Neural crest cell (in vitro differentiated cells): ENCODE measurements at places on chromosomes 3 and 15.

DNA sequence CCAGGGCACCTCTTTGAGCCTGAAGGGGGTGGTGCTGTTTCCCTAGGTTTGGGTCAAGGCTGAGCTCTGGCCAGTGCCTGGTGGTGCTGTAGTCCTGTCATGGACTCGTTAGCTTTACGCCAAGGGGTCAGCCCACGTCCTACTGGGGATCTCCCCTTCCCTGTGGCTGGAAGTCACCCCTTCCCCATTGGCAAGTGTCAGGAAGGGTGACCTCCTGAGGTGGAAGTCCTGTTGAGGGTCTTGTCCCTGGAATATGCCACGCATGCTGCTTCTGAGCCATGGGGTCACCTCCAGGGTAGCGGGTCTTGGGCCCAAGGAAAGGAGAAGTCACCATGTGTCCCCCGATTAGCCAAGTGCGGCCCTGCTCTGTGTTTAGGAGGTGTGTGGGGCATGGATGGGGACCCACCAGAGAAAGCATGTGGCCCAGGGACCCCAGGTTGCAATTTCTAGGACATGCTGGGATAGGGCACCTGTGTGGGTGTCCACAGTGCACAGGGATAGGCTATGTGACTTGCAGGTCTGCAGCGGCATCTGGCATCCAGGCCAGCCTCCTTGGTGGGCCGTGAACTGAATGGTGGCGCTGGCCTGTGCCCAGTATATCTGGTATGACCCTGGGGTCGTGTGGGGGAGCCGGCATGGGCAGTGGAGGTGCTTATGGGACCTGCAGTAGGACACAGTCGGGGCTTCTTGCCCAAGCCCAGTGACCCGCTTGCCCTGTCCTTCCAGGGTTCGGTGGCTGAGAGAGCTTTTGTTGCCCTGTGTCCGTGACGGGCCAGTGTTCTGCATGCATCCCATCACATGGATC is 226.7 kb downstream of the SNRPN start:
- no peak overlapping the region for H3K27ac ChIP-seq
- no peaks in the 10 kb centered on the region for H3K36me3 ChIP-seq
- DNase-seq: no peak
- no peak overlapping the region for H3K4me3 ChIP-seq

DNA sequence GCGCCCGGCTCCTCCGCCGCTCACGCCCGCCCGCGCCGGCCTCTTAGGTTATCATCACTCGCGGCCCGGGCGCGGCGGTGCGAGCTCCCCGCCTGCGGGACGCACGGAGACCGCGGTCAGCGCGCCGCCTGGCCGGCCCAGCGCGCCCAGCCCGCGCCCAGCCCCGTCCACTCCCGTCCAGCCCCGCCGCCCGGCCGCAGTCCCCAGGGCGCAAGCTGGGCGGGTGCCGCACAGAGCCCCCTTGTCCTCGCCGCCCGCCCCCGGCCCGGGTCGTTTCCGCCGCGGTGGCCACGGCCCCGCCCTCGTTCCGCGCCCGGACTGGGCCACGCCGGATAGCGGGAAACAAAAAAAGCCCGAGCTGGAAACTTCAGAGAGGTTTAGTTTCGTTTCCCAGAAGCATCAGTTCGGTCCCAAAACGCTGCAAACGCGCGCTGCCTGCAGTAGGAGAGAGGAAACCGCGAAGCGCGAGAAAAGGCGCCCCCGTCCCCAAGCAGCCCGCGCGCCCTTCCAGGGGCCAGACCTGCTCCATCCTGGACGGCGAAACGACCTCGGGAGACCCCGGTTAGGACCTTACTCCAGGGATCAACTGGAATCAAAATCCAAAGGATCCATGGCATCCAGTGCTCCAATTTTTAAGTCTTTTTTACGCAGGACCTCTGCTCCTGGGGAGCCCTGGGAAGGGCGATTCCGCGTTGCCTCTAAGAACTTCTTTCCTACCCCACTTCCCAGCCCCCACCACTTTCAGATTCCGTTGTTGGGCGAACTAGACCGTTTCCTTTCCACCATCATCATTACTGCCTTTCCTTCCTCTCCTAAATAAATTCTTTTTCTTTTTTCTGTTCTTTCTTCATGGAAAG is at the start of gene ATP10A:
ATP10A (minus strand) TSS at position 217 of the 857 bp plus-strand sequence. CDS start 231 bp downstream, outside the sequence.
- peak within 1 kb of the TSS; percentile 89 for H3K4me3 ChIP-seq
- H3K27ac ChIP-seq: no peak within 1 kb of the TSS
- DNase-seq: peak; percentile 30
- H3K4me1 ChIP-seq: peaks cover 15% of the 10 kb centered on the region

DNA sequence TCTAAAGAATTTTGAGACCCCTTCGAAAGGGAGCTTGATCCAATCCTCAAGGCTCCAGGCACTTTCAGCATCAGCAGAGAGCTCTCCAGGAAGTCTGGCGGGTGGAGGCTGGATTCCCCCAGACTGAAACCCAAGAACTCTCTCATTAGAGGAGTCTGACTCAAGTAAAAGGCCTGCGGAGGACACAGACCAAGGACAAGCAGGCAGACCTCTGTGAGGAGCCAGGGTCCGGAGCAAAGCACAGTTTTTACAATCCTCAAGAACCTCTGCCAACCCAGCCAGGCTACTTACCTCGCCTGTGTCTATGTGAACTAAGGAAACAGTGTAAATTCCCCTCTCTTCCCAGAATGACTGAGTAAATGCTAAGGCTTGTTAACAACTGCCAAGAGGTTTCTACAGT is 86.2 kb downstream of the FBN1 start:
- H3K27ac ChIP-seq: peak overlapping the region; percentile 4
- no peak overlapping the region for H3K4me3 ChIP-seq
- DNase-seq: no peak
- no peaks in the 10 kb centered on the region for H3K27me3 ChIP-seq
- H3K36me3 ChIP-seq: no peaks in the 10 kb centered on the region
- peaks cover 4% of the 10 kb centered on the region for H3K4me1 ChIP-seq

DNA sequence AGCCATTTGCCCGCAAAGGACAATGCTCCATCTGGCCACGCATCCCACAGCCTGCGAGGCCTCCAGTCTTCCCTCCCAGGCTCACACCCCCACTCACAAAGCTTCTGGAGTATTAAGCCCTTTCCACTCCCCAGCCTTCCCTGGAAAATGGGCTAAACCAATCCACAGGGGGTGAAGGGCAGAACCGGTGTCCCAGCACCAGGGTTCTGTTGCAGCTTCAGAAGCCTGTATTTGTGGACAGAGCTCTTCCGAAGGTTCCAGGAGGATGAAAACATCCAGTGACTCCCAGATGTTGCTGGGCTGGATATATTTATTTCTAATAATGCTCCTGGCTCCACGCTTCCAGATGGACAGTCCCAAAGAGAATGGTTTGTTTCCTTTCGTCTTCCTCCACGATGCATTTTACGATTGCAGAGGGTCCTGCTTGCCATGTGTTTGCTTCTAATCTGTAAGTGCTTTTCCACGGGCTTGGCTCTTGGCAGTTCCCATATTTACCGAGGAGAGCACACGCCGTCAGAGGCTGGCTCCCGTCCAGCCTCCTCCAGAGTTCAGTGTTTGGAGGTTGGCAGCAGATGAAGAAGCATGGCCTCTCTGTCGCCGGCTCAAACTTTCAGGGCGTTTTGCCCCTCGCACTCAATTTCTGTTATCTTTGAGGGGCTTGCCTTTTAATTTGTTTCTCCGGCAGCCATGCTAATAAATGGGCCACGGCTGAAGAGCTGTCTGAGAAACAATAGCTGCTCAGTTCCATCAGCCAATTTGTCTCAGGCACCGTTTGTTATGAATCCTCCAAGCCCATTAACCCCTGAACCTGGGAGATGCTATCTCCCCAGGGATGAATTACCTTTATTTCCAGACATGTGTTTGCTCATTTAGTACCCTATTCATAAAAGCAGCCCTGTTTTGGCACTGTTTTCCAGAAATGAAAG is 367.9 kb upstream of the PROK2 start:
- no peak overlapping the region for H3K27ac ChIP-seq
- no peak for DNase-seq
- H3K27me3 ChIP-seq: peaks cover 14% of the 10 kb centered on the region
- H3K4me1 ChIP-seq: peaks cover 11% of the 10 kb centered on the region

- H3K27ac ChIP-seq: no peak within 1 kb of the TSS
- peaks cover 4% of the 10 kb centered on the region for H3K4me1 ChIP-seq
These were observed at the start of gene SLC6A20 for GRCh38 chr3:45795882-45796765. SLC6A20 (minus strand) TSS chr3:45796536; CDS start chr3:45796419, 117 bp downstream.

GRCh38 chr3:128491941-128492670 is 895 bp downstream of the GATA2 start:
- no peak for DNase-seq
- peaks cover 96% of the 10 kb centered on the region for H3K27me3 ChIP-seq
- H3K27ac ChIP-seq: no peak overlapping the region
- peaks cover 18% of the 10 kb centered on the region for H3K4me1 ChIP-seq
- H3K36me3 ChIP-seq: peaks cover 3% of the 10 kb centered on the region
